Pons (tissue), 1 donor: ENCODE measurements at places on chromosomes 3 and 15.
A peak's percentile ranks its signal among the peaks of the same experiment; 100 is the strongest.

DNA sequence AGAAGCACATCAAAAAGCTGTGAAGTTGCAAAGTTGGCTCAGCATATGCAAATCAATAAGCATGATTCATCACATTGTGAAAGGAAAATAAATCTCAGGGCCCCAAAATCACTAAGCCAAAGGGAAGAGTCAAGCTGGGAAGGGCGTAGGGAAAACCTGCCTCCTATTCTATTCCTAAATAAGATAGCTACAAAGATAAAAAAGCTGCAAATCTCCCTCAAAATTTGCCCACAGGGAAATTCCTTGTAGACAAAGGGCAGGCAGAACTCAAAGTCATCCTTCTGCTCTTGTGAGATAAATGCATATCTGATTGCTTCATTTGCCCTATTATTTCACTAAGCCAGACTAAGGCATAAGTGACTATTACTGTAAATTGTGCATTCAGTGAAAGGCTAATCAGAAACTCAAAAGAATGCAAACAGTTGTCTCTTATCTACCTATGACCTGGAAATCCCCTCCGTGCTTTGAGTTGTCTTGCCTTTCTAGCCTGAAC is 30.5 kb upstream of the CCNL1 start:
- no peak for DNase-seq

DNA sequence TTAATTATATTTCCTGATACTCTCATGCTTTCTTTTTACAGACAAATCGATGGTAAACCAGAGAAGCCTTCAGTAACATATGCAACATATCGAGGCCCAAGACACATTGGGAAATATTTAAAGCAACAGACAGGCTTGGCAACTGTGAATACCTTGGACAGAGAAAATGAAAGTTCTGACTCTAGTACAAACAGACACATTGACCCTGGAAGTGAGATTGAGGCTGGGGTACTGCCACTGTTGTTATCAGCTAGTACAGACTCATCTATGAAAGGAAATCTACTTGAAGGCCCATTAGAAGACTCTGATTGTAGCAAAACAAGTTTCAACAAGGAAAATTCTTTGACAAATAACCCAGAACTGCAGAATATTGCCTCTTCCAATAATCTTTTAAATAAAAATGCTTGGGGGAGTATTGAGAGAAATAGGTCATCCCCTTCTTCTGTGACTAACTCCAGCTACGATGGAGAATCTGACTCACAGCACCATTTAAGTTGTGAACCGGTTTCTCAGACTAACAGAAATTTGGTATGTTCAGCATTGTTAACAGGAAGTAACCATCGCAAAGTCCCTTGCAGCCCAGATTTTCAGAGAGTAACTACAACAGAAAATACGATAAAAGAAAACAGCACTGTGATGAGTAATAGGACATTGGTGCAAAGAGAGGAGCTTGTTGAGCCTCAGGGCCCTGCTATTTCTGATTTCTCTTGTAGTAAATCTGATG is 50.2 kb downstream of the CRYBG3 start:
- DNase-seq = peak; percentile 11

- peak; percentile 33 for DNase-seq
These were observed 271.4 kb downstream of the THSD4 start for GRCh38 chr15:71386448-71387236.

- no peak for DNase-seq
These were observed 22.4 kb downstream of the DUOX2 start for GRCh38 chr15:45091576-45091975.

- no peak for DNase-seq
These were observed 98.7 kb downstream of the RAP2B start for GRCh38 chr3:153260681-153261080.

- DNase-seq = no peak
These were observed 28.2 kb downstream of the POPDC2 start for GRCh38 chr3:119632216-119632615.

DNA sequence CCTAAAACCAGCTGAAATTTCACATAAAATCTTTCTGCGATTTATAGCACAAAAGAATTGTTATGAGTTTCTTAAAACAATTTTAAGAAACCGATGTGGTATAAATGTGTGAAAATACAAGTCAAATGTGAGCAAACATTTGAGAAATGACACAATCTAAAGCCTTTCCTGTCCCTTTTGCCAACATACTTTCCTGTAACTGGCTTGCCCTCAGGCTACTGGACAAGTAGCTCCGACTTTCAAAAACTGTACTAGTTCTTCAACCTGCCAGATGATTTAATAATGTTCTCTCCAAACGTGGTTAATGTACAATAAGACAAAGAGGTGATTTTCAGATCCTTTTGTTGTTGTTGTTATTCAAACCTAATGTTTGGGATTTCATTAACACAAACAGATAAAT is 105.9 kb upstream of the ARHGEF26 start:
- no peak for DNase-seq

DNA sequence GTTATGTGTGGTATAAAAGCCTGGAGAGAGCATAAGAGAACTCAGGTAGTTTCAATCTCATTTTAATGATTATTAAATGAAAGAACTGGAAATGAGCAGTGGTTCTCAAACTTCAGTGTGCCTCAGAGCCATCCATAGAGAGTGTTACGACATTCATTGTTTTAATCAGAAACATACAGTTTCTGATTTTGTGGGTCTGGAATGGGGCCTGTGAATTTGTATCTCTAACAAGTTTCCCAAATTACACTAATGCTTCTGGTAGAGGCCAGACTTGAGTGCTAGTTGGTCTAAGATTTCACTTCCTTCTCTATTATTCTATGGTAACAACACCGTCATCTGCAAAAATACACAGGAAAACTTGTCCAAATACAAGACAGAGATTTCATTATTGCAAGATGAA is 292.0 kb upstream of the NECTIN3 start:
- no peak for DNase-seq

DNA sequence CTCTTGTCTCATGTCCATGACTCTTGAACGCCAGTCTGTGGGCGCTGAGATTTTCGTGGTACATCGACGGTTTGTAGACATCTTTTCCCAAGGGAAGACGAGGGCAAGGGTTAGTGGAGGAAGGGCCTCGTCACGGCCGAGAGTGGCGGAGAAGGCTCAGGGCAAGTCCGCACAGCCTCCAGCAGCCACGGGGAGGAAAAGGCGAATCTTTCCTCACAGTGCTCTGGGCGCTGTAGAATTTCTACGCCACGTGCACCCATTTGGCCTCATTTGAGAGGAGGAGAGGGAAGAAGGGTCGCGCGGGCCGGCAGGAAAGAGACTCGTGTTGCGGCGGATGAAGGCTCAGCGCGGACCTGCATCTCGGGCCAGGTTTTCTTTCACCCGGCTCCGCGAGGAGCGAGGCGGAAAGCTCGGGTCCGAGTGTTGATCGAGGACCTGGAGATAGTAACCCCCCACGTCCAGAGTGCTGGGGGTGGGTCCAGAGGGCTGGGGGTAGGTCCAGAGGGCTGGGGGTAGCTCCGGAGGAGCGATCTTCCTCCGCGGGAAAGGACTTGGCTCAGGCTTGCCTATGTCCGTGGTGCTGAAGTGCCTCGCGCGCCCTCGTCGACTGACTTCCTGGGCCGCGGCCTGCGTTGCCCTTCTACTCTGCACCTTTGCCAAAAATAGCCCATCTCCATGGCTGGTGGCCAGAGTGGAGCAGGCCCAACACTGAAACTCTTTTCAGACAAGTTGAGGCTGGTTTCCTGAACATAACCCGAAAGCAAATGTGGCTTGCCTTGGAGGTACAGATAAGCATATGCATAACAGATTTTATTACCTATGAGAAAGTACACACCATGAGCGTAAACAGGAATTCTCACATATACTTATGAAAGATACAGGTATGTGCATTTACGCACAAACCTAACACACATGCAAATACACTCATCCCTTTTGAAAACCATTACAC is 1.1 kb downstream of the SLC35G2 start:
- no peak for DNase-seq

DNA sequence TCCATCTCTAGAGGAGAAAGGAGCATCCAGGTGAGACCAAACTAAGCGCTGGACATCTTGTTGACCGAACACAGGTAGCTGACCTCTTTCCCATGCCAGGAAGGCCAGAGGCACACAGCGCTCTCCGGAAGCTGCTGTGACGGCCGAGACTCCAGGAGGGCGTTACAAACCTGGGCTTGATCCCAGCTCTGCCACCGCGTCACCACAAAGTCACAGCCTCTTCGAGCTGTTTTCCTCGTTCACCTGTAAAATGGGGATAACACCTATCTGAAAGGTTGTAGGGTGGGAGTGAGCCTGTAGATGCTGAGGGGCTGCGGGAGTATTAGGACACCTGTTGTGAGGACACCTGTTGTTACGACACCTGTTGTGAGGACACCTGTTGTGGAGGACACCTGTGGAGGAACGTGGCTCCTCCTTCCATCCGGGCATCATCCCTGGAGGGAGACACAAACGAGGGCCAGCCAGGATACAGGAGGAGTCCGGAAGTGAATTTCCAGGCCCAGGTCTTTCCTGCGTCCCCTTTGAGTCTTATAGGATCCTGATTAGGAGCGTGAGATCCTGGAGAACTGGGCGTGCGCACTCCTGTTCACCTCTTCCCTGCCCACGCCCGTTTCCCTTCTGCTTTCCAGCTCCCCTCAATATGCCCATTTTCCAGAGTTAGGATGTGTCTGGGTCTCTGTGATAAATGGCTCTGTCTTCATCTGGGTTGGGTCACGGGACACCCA is 2.3 kb upstream of the MUC4 start:
- DNase-seq = no peak

- DNase-seq = no peak
These were observed 916.8 kb downstream of the CADM2 start for GRCh38 chr3:85875589-85875988.

GRCh38 chr15:44798826-44799225 is 62.5 kb downstream of the TRIM69 start:
- DNase-seq = no peak

DNA sequence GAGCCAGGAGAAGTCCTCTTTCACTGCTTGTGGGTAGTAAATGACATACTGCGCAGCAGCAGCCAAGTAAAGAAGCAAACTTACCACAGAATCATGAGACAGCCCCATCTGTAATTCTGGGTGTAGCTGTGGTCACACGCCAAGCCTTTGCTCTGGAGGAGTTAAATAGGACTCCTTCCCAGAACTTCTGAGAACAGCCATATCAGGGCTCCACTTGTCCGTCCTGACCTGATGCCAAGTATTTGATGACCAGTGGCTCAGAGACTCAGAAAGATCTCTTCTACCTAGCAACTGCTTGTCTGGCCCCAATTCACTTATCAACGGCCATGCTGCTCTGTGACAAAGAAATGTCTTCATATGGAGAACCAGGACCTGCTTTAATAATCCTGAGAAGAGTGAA is 20.6 kb upstream of the GOLIM4 start:
- no peak for DNase-seq

DNA sequence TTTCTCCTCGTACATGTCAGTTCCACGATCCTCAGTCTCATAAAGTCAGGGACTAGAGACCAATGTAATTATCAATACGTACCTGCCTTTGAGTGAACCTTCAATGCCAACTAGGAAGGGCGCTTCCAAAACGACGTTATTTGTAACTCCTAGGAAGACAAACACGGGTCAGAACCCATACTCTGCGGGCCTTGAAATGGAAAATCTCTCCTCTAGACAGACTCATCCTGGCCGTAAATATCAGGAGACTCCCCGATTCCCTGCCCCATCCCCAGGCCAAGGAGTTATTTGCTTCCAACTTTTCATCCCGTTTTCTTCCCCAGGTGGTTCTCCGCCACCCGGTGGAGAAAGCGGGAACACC is 578 bp downstream of the OIP5 start:
- peak; percentile 31 for DNase-seq

GRCh38 chr3:63876260-63876659 is 12.6 kb downstream of the ATXN7 start:
- no peak for DNase-seq

DNA sequence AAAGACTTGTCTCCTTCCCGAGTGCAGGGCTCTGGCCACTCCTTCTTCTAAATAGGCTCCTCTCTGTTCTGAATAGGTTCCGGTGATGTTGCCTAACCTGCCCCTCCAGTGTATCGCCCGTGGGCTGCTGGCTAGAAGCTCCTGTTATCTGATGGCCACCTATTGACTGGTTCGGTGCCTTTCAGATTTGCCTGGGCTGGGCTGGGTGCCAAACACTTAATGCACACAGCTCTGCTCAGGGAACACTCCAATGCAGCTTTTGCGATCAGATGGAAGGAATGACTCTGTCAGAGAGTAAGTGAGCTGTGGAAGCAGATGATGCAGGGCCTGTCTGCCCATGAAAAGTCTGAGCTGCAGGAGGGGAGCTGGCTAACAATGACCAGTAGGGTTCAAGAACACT is 112.9 kb downstream of the CORO2B start:
- DNase-seq = no peak

DNA sequence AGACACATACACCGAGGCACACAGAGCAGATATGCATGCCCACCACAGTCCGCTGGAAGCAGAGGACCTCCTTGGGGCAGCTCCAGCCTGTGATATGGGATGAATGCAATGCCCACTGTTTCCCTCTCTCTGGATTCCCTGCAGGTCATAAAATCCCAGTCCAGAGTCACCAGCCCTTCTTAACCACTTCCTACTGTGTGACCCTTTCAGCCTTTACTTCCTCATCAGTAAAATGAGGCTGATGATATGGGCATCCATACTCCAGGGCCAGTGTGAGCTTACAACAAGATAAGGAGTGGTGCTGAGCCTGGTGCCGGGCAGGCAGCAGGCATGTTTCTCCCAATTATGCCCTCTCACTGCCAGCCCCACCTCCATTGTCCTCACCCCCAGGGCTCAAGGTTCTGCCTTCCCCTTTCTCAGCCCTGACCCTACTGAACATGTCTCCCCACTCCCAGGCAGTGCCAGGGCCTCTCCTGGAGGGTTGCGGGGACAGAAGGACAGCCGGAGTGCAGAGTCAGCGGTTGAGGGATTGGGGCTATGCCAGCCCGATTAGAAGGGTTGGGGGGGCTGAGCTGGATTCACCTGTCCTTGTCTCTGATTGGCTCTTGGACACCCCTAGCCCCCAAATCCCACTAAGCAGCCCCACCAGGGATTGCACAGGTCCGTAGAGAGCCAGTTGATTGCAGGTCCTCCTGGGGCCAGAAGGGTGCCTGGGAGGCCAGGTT is at the start of gene GNAT1:
Gene GNAT1, plus strand, starts transcription at position 675 of the 725 bp plus-strand sequence. CDS start 116 bp downstream, outside the sequence.
- DNase-seq = no peak

- DNase-seq = no peak
These were observed 97.4 kb downstream of the IMPG2 start for GRCh38 chr3:101223016-101223415.

DNA sequence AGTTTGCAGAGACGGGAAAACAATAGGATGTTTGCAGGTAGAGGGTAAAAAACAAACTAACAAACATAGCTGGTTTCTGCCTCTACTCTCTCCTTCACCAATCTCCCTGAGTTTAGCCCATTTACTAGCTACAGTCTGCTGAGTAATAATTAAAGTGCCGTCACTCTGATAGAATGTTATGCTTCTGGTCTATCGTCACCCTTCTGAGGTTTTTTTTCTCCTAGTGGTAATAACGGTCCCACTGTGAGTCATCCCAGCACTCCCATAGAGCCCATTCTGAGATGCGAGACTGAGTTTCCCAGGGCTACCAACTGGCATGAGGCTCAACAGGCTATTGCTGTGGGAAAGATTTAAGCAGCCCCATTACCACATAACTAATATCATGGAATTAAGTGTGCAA is 56.4 kb downstream of the PLAAT1 start:
- DNase-seq = no peak

- peak; percentile 59 for DNase-seq
These were observed 74.7 kb downstream of the FBN1 start for GRCh38 chr15:48570822-48571221.
